ENCODE measurements at places on chromosomes 13 and 19.
A peak's percentile ranks its signal among the peaks of the same experiment; 100 is the strongest.

DNA sequence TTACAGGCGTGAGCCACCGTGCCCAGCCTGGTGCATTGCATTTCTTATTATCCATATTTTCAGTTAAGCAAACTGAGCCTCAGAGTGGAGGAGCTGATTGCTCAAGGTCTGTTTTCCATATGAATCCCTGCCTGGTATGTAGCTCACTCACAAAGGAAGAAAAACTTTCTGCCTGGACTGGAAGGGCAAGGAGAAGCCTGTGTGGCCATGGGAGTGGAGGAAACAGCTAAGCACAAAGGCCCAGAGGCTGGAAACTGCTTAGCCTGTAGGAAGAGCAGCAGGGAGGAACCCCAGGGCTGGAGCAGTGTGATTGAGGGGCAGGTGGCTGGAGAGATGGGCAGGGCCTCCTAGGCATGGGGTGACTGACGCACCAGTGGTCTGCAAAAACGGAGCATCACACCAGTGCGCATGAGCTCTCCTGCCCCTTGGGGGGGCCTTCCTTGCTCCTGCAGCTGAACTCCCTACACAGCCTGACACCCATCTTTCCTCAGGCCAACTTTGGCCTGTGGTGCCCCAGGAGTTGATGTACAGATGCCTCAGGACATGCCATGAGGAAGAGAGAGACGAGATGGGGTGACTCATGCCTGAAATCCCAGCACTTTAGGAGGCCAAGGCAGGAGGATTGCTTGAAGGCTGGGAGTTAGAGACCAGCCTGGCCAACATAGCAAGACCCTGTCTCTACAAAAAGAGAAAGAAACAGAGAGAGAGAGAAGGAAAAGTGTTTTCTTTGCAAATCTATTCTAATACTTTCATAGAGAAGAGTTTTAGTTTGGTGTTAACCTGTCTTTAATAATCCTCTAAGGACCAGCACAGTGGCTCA is 2.8 kb upstream of the HNRNPM start:
- DNase-seq = no peak

DNA sequence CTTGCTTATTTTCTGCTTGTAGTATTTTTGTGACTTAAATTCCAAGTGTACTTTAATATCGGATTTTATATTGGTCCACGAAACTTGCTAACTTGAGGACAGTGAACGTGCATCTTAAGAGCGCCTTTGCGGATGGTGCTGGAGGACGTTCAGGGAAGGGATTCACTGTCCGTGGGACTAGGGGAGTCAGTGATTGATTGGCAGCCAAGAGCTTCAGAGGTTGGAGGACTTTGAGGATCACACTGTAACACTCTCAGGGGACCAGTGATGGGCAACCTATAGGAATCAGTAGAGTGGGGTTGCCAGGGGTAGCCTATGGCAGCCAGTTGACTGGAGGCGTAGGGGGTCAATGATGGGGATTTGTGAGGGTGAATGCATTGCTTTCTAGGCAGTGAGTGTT is 516 bp downstream of the ZNF175 start:
- no peak for DNase-seq

- no peak for DNase-seq
Observed at GRCh38 chr13:23716401-23716800, 146.2 kb downstream of the TNFRSF19 start.

DNA sequence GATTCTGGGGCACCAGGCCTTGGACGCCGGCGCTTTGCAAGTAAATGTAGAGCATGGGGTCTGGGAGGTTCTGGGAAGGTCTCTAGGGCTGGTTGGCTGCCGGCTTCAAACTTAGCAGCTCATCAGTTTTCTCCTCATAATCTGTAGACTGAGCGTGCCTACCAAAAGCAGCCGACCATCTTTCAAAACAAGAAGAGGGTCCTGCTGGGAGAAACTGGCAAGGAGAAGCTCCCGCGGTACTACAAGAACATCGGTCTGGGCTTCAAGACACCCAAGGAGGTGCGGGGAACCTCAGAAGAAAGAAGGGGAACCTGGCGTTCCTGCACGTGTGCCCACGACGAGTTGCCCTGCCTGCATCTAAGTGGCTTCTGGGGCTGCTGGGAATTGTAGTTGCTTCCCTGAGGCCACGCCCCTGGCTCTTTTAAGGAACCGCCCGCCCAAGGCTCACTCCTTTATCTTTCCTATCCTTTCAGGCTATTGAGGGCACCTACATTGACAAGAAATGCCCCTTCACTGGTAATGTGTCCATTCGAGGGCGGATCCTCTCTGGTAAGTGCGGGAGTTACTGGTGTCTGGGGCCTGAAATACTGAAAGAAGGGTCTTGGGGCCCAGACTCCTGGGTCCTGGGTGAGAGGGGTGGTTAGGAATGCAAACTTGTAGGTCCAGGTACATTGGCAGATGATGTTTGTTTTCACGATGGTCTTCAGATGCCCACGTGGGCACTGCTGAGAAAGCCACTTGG is 984 bp downstream of the RPS11 start:
- DNase-seq = no peak

DNA sequence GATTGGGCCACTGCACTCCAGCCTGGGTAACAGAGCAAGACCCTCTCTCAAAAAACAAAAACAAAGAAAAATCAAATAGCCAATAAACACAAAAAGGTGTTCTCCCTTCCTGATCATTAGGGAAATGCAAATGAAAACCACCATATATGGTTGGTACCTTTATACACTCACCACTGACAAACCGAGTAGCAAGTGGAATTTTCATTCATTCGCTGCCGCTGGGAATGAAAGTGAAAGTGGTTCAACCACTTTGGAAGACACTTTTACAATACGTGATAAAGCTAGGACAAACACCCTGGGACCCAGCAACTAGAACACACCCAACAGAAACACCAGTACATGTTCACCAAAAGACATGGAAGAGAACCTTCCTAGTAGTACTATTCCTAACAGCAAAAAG is 21.0 kb downstream of the GRIK5 start:
- DNase-seq = peak; percentile 41

GRCh38 chr19:54473071-54473891 is at the start of gene CDC42EP5:
CDC42EP5 (minus strand) TSS chr19:54473296; CDS start chr19:54465547, 7,749 bp downstream.
- DNase-seq = no peak

DNA sequence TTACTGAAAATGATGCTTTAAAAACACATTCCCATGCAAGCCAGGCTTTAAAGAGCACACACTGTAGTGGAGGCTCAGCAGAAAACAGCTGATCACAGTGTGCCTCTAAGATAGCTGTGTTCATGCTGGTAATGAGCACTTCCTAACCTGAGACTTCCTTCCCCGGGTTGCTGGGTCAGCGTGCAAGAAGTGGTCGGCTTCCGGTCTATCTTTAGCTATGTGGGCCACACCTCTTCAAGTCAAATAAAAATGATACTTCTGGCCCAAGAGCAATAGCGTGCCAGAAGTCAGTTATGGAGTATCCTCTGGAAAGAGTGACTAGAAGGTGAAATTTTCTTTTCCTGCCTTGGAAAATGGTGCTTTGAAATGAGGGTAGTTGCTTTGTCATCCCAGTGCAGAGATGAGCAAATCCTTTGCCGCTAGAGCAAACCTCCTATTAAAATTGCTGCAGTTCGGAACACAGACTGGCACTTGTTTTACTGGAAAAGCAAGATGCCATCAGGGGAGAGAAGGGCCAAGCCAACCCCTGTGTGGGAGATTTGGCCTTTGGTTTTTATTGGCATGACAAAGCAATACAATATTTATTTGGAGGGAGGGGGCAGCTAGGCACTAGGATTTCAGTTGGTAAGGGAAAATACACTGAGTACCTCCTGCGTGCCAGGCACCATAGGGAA is 64.2 kb downstream of the ARHGAP35 start:
- no peak for DNase-seq

DNA sequence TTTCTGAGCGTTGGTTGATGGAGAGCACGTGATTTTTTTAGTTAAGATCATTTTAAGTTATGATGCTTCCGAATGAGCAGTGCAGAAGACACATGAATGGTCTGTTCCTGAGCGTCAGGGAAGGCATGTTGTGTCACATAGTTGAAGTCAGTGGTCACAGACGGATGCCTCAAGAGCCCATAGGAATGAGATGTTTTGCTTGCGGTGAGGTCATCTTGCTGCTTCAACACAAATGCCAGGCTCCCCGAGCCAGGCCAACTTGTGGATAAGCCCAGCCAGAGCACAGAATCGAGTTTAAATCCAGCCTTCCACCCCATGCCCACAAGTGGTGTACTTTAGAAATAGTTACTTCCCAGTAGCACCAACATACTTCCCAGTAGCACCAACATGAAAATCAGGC is 5.4 kb downstream of the UPF3A start:
- no peak for DNase-seq

Data from NCI-H2029 treated with DMSO at 0.1 percent for 48 hours (cell line).